Thymus (tissue), 14 donors: ENCODE measurements at places on chromosomes 12 and 14. TPM values are rescaled to one million over a fixed set of nuclear protein-coding genes. Genes with fewer than 3 reads are reported as not detected.

DBX2 gene
- total RNA-seq = under 0.01 TPM

FSCB gene
- total RNA-seq = not detected

KRT78 gene
- 0.42 TPM for total RNA-seq

DNA sequence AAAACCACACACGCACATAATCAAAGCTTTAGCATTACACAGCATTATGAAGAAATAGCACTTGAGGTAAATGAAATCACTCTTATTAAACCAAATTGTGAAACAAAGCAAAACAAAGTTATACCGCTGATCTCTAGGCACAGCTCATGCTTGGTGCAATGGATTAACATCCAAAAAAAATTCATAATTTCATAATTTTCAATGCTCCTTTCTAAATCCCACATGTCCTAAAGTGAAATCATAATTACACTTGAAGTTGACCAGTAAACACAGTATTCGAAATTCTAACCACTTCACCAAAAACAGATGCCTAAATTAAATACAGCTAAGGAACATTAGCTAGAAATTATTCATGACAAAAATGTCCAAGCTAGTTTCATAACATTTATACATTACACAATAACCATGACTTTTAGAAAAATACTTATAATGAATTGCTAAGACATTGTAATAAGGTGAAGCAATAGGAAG, 1.5 kb downstream of the MLH3 start:
- no peak overlapping the region for H3K27ac ChIP-seq
- H3K4me3 ChIP-seq = no peak overlapping the region
- H3K27me3 ChIP-seq = no peaks in the 10 kb centered on the region
- H3K4me1 ChIP-seq = peaks cover 7% of the 10 kb centered on the region

DNA sequence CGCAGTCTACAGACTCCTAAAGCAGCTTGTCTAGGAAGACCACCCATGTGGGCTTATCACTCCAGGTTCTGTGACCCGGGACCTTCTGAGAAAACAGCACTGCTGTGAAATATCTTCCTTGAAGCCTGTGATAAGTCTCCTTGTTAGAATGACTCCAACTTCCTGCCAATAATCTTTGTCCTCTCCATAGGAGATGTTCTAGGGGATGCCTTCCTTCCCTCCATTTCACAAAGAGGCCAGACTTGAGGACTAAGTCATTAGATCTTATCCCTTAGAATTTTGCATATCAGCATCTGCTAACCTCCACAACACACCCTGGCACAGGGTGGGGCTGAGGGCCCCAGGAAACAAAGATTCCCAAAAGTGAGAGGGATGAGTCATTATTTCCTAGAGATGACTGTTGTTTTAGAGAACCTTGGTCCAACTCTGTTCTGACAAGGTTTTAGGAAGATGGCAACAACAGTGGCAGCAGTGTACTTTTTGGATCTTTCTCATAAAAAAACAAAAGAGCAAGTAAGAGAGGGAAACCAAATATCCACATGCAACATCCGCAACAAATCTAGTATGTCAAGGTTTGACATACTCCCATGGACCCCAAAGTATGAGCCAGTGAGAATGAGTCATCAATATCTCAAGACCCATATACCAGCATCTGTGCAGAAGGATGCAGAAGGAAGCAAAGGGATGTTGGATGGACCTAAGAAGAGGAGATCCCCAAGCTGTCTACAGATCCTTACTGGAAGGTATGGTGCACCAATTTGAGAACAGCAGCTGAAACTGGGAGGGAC, 6.0 kb downstream of the LTB4R start:
- H3K27me3 ChIP-seq = peaks cover 10% of the 10 kb centered on the region
- peaks cover 21% of the 10 kb centered on the region for H3K4me1 ChIP-seq
- H3K27ac ChIP-seq = no peak overlapping the region
- H3K4me3 ChIP-seq = no peak overlapping the region

DNA sequence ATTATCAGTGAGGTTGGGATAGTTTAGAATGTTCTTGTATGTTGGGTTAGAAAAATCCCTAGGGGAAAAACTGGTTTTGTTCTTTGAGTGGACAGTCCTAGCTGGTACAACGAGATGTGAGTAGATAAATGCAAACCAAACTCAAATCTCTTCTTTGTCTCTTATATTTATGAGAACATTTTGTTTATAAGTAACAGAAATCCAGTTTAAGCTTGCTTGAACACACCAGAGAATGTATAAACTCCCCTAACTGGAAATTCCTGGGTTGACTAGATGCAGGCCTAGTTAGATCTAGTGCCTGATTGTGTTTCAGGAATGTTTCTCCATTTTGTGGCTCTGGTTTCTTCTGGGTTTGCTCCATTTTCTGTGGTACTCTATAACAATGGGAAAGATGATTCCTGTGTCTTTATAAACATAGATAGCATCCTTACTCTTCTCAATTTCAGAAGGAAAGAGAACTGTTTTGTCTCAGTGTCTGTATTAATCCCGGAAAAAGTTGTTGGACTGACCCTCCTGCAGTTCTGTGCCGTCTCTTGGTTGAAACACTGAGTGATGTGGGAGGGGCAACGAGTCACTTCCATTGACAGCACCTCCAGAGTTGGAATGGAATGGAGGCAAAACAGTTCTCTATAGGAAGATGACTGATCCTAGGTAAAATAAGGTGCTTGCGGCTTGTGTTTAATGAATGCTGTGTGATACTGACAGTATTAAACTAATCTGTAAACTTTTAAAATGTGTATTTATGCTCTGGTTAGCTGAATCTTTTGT, 244.8 kb downstream of the TMTC2 start:
- H3K4me3 ChIP-seq = no peak overlapping the region
- H3K4me1 ChIP-seq = no peaks in the 10 kb centered on the region
- no peaks in the 10 kb centered on the region for H3K27me3 ChIP-seq
- no peak overlapping the region for H3K27ac ChIP-seq
- no peak for DNase-seq

DNA sequence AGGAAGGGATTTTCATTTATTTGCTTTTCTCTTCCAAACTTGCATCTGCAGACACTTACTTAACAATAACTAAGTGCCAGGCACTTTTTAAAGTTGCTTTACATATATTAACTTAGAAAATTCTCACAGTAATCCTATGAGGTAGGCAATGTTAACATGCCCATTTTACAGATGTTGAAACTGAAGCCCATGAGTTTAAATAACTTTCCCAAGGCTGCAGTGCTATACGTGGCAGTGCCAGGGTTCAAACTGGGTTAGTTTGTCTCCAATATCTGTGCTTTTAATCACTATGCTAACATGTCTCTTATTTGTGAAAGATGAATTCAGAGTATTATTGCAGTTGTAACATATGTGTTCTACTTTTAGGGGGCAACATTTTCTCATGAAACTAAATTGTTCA, 29.9 kb downstream of the PUS7L start:
- H3K27me3 ChIP-seq = no peaks in the 10 kb centered on the region
- no peak overlapping the region for H3K4me3 ChIP-seq
- no peaks in the 10 kb centered on the region for H3K36me3 ChIP-seq
- DNase-seq = no peak

DNA sequence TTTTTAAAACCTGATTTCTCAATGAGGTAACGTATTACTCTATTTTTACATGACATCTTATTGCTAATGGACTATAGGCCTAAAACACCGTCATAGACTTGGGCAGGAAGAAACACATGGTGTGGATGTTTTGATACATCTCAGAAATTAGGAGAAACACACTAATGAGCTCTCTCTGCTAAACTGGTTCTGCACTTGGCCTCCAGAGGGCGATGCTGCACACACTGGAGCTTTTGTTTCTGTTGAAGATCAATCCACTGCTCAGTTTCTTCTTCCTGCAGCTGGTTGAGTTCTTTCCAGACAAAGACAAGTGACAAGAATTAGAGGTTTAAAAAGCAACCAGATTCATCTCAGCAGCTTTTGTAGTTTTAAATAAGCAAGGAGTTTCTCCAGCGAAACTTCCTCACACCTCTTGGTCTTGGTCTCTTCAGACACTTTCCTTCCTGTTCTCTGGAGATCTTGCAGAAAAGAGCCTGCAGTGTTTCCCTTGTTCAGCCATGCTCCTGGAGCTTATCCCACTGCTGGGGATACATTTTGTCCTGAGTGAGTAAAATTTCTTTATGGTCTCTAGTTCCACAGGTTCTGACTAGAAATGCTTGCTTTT, 178.5 kb upstream of the OR4E1 start:
- H3K4me1 ChIP-seq = no peaks in the 10 kb centered on the region
- peak overlapping the region; percentile 84 for H3K27ac ChIP-seq
- peaks cover 4% of the 10 kb centered on the region for H3K36me3 ChIP-seq
- H3K27me3 ChIP-seq = no peaks in the 10 kb centered on the region
